NCI-H526 treated with DMSO at 0.1 percent for 48 hours (cell line): ENCODE measurements at places on chromosomes 3 and 15.

GRCh38 chr3:36302158-36302509 lies 78.2 kb upstream of the STAC start:
- no peak for DNase-seq

DNA sequence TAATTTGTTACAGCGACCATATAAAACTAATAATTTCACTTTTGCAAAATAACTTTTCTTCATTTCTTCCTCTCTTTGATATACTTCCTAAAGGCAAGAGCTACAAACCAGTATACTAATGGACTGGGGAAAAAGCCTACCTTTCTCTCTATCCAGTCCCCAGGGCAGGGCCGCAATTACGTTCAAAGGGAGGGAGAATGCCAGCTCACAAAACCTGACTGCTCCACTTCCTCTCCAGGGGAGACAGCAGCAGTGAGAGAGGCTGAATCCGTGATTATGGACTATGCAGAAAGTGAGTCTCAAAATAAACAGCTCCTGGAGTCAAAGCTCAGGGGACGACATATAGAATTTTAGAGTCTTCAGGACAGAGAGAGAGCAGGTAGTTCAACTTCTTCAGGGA lies 126.9 kb upstream of the HES1 start:
- no peak for DNase-seq

DNA sequence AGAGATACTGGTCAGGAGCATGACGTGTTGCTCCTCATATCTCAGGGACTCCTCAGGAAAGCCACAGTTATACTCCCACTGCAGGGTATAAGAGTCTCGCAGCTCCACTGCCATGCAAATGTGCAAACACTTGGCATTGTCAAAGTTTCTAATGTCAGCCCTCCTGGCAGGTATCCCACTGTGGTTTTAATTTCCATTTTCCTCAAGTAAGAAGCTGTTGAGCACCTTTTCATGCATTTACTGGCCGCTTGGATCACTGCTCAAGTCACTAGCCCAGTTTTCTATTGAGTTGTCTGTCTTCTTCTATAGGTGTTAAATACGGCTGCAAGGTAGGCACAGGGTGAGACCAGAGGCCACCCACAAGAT lies 41.9 kb upstream of the GRIP2 start:
- DNase-seq, result no peak

DNA sequence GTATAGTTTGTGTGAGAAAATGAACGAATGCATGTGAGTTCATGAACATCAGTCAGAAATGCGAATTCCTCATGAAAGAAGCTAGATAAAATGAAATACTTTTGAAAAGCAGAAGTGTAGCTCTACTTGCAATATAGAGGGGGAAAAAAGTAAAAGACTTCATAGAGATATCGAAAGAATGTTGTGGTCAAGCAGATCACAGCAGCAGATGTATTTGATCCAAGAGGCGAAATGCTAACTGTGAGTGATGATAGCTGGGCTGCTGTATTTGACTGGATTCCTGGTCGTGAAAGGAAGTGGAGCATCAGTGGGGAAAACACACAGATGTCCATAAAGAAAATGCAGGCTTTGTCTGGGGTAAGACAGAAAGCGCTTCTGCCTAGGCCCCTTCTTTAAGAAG lies 112.4 kb downstream of the ADAMTSL3 start:
- no peak for DNase-seq

- no peak for DNase-seq
Measured at GRCh38 chr3:151558661-151559060, 97.8 kb upstream of the IGSF10 start.

GRCh38 chr3:193673845-193674244 lies 80.8 kb downstream of the OPA1 start:
- DNase-seq, result no peak
